Activated naive CD4-positive, alpha-beta T cell treated with anti-CD3 and anti-CD28 coated beads, Interleukin-2, amount 50 U/mL, for 72 hours (primary cell): ENCODE measurements at places on chromosomes 11 and 22.

DNA sequence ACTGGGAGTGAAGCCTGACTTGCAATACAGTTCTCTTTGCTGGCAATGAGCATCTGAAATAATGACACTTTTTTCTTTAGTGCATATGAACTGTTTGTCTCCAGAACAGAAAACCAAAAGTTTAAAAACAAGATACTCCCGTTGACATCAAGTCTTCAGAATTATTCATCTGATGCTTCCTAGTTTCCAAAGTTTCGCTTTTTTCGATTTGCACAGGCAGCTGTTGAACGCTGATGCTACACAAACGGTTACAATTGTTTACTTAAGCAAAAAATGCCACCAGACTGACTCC is 612 bp upstream of the BIRC2 start:
- DNase-seq: no peak

DNA sequence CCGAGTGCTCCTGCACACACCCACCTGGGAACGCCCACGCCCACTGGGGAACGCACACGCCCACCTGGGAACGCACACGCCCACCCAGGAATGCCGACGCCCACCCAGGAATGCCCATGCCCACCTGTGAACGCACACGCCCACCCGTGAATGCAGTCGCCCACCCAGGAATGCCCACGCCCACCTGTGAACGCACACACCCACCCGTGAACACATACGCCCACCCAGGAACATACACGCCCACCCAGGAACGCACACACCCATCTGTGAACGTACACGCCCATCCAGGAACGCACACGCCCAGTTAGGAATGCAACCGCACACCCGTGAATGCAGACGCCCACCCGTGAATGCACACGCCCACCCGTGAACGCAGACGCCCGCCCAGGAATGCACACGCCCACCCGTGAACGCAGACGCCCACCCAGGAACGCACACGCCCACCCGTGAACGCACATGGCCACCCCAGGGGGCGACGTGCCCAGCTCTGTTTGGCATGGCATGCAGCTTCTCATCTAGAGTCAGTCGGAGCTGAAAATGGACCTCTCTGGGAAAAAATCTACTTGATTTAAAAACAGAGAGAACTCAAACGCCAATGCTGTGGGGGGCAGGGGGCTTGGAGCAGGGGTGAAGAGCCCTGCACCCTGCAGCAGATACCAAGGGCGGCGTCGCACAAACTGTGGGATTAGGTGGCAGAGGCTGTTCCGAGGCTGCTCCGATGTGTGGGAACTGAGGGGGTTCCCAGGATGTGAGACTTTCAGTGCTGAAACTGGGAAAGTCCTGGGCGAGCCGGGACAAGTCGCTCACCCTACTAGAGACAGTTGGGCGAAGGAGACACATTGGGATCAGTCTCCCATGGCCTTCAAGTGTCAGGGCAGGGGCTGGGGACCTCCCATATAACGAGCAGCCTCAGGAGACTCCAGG is 83.3 kb downstream of the MYEOV start:
- DNase-seq: peak; percentile 23

GRCh38 chr22:24591286-24591830 is 1.5 kb downstream of the LRRC75B start:
- DNase-seq: no peak

DNA sequence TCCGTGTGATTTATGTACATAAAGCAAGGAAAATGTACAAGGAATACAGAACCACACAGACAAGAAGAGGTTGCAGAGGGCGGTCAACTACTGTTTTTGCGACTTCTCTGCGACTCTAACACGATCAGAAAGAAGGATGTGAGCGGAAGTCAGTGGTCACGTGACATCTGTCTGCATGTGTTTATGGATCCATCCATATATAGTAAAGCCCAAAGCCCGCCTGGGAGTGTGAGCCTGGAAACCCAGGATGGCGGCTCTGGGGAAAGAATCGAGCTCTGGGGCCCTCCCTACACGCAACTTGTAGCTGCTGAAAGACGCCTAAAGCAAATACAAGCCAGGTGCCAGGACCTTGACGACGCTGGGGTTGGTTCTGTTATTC is 8.8 kb downstream of the OSBPL5 start:
- DNase-seq: no peak

GRCh38 chr11:83571302-83571701 is 285.1 kb upstream of the CCDC90B start:
- DNase-seq: no peak

GRCh38 chr11:108897071-108897481 is 232.2 kb downstream of the DDX10 start:
- no peak for DNase-seq

DNA sequence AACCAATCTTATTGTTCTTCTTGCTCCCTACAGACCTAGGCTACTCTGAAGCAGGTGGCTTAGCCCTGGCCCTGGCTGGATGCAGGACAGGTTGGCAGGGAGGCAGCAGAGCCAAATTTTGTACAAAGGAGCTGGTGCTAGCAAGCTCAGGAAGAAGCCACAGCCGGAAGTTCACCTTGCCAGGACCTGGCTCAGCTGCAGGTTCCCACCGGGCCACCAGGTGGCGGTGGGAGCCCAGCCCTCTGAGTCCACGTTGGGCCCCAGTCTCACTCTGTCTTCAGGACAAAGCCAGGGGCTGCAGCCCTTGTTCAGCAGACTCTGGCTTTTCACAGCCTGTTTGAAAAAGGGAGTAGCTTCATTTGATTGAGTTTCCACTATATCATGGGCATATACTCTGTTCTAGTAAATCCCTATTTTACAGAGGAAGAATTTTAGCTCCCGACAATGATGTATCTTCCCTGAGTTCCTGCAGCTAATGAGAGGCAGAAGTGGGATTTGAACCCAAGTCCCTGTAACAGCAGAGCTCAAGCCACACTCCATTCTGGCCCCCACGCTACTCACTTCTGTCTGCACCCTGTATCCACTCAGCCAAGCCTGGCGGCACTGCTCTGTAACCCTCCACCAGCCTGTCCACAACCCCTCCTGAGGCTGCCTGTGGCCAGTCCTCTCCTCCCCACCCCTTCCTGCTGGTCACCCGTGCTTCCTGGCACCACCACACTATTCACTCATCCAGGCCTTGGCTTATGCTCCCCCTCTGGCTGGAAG is 3.3 kb downstream of the TKFC start:
- DNase-seq: peak; percentile 86

DNA sequence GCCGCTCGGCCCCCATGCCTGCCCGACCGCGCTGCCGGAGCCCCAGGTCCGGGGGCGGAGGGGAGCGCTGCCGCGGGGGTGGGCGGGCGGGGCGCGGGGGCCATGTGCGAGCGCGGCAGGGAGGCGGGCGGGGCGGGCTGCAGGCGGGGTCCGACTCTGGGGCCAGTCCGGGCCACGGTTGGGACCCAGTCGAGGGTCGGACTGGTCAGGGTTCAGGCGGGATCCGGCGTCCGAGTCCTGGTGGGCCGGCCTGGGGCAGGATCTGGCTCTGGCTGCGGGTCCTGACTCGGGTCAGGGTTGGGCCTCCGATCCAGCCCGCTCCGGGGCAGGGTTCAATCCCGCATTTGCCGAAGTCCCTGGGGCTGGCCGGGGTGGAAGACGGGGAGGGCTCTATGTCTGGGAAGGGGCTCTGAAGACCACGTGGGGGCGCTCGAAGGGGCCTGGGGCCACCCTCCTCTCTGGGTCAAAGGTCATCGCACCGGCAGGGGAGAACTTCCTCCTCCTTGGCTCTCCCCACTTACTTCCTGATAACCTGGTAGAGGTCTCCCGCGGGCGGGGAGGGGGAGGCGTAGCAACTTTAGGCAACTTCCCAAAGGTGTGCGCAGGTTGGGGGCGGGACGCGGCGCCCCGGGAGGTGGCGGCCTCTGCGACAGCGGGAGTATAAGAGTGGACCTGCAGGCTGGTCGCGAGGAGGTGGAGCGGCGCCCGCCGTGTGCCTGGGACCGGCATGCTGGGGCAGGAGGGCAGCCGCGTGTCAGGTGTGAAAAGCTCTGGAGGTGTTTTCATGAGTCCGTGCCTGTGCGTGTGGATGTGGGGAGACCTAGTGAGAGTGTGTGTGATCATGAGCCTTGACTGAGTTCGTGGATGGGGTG is 603 bp downstream of the ESRRA start:
- DNase-seq: peak; percentile 84

GRCh38 chr11:7540830-7541555 is 27.2 kb downstream of the PPFIBP2 start:
- DNase-seq: no peak

GRCh38 chr11:115349335-115350017 is 154.7 kb downstream of the CADM1 start:
- DNase-seq: no peak

DNA sequence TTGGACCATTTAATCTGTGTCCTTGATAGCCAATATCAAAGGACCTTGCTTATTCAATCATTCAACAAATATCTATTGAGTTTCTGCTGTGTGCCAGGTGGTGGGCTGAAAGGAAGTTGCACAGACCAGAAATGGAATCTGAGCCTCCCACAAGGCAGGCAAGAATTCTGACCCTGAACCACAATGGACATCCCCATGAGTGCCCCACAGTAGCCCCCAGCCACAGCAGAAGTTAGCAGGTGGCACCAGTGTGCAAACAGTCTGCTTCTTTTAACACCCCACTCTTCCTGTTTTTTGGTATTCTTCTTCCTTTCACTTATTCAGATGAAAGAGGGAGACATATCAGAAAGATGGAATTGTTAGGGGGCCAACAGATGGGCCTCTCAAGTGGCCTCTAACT is 12.2 kb upstream of the SERPING1 start:
- DNase-seq: no peak

GRCh38 chr22:23168391-23169042 is 11.8 kb upstream of the BCR start:
- DNase-seq: no peak

GRCh38 chr22:36384766-36385481 is 2.8 kb downstream of the MYH9 start:
- DNase-seq: no peak

GRCh38 chr11:86818462-86819192 is 18.3 kb downstream of the PRSS23 start:
- DNase-seq: no peak

- DNase-seq: peak; percentile 38
These were observed at the start of gene TMA7B for GRCh38 chr22:39959640-39960447. TSS of gene TMA7B (plus strand) at chr22:39960397. CDS start at chr22:39964375, 3,978 bp downstream.

DNA sequence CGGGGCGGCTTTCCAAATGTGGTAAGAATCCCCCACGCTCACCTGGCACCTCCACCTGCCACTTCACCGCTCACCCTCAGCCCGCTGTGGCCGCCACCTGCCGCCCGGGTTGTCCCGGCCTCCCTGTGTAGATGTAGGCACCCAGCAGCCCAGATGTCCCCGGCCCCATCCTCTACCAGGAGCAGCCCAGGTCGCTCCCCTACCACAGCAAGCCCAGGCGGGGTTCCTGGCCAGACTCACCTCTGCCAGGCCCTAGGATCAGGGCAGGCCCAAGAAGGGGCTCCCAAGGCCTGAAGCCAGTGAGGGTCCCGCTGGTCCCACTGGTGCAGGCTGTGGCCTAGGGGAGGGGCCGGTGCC is 27.4 kb downstream of the MOB2 start:
- DNase-seq: no peak

DNA sequence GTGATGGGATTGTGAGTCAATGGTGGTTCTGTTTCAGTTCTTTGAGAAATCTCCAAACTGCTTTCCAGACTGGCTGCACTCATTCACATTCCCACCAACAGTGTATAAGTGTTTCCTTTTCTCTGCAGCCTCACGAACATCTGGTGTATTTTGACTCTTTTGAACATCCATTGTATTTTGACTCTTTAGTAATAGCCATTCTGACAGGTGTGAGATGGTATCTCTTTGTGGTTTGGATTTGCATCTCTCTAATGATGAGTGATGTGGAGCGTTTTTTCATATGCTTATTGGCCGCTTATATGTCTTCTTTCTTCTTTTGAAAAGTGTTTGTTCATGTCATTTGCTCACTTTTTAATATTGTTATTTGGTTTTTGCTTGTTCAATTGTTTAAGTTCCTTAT is 19.4 kb downstream of the NELL1 start:
- DNase-seq: no peak

DNA sequence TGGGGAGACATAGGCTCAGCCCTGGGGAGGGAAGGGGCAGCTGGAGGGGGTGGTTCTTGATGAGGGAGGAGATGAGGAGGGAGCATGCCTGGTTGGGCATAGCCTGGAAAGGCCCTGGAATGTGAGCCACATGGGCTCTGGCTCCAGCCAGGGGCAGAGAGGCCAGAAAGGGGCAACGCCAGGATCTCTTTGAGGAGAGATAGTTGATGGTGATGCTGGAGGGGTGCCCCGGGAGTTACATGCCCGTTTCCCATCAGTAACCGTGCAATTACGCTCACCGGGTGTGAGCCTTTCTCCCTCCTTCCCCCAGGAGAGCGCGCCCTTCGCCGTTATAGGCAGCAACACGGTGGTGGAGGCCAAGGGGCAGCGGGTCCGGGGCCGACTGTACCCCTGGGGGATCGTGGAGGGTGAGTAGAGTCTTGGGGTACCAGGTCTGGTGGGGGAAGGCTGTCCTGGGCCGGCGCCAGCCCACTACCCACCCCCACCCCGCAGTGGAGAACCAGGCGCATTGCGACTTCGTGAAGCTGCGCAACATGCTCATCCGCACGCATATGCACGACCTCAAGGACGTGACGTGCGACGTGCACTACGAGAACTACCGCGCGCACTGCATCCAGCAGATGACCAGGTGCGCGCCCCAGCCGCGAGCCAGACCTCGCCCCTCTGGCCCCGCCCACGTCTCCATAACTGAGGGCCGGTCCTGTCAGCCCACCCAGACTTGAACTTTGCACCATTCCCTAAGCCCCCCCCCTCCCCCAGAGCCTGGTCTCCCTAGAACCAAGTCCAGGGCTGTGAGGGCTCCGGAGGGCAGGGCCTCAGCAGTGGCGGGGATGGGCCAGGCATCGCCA is 1.8 kb upstream of the GP1BB start:
- DNase-seq: no peak

GRCh38 chr11:61120706-61121191 is 18.5 kb downstream of the CD5 start:
- DNase-seq: no peak

DNA sequence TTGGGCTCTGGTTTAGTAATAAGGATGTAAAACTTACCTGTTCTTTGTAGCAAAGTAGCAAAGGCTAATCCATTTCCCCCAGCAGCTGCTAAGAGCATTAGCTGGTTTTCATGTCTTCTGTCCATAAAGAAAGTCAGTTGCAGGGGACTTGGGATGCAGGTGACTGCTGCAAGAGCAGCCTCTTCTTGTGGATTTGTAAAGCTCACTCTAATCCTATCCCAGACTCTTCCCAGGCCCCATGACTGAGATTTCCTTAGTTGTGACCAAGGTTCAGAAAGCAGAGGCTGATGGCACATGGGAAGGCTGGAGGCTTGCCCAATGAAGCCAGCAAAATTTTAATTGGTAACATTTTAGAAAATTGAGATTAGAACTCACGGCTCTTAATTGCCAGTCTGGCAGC is 94.4 kb upstream of the HORMAD2 start:
- no peak for DNase-seq

- DNase-seq: no peak
These were observed 1.3 kb downstream of the PATE2 start for GRCh38 chr11:125777309-125777708.
